ENCODE measurements at places on chromosomes 2 and 18.

DNA sequence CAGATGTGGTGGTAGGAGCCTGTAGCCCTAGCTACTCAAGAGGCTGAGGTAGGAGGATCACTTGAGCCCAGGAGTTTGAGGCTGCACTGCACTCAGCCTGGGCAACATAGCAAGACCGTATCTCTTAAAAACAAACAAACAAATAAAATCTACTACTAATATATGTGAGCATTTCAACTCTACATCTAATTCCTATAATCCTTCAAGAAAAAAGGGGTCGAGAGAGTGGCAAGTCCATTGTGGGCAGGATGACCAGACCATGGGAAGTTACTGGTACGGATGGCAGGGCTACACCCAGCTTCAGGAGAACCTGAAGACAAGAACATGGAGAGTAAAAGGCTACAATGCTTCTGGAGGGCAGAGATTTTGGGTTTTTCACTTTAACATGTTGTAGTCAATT is 24.0 kb downstream of the BUB1 start:
- no peak for DNase-seq

GRCh38 chr2:66469214-66469902 is 34.4 kb downstream of the MEIS1 start:
- no peak for DNase-seq

DNA sequence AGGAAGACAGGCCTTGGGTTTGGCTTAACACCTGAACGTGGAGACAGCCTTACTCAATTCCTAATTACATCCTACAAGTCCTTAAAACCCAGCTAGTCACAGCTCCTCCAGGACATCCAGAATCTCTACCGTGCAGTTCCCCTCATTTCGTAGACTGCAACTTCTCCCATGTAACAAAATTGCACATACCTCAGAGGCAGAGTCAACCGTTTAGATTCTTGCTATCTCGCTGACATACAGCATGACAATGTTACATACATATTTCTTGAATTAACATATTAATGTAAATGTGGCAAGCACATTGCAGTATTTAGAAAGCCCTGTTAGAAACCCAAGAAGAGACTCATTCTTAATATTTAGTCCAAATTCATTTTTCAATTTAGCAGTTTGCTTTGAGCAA is 358.7 kb downstream of the SETBP1 start:
- DNase-seq: no peak

DNA sequence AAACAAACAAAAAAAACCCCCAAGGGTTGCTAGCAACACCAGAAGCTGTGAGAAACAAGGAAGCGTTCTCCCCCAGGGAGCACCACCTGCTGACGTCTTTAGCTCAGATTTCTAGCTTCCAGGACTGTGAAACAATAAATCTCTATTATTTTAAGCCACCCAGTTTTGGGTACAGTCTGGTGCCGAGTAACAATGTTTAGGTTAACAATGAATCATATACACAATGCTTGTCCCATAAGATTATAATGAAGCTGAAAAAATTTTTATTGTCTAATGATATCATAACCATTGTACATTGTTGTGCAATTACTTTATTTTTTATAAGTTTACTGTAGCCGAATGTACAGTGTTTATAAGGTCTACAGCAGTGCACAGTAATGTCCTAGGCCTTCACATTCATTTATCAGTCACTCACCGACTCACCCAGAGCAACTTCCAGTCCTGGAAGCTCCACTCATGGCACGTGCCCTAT is 72.1 kb upstream of the CAB39 start:
- DNase-seq: no peak

- DNase-seq: no peak
These were observed 568.7 kb downstream of the METTL4 start for GRCh38 chr18:2002604-2003003.

DNA sequence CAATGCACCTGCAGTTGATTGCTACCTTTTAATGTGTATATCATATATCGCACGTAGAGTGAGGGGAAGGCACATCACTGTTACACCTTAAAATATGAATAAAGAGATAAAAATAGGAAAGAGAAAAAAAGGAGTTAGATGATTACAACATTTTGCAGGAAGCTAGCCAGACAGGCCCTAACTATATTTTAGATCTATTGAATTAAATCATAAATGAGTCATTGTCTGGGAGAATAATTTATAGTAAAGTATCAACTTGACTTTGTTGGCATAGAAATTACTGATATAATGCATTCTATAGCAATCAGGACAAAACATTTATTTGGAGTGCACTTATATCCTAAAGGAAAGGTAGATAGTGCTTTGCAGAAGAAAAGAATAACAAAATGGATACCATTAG is 384.9 kb upstream of the NXPH2 start:
- DNase-seq: no peak

- DNase-seq: no peak
These were observed 4.7 kb upstream of the RAB11FIP5 start for GRCh38 chr2:73117441-73117840.

DNA sequence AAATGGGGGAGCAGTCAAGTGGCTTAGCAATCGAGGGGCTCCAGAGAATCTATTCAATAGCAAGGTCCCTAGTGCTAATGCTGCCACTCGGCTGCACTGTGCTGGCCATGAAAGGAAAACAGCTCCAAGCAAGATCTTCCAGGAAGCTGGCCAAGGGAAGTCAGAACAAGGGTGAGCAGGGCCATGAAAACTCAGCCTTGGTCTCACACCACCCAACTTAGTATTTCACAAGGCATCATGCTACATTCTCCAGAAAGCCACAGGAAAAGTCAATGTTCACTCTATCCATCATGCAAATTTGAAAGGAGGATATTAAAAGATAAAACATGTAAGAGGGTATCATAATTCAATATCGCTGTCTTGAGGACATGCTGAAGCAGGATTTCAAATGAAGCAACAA is 35.7 kb downstream of the NRP2 start:
- no peak for DNase-seq

DNA sequence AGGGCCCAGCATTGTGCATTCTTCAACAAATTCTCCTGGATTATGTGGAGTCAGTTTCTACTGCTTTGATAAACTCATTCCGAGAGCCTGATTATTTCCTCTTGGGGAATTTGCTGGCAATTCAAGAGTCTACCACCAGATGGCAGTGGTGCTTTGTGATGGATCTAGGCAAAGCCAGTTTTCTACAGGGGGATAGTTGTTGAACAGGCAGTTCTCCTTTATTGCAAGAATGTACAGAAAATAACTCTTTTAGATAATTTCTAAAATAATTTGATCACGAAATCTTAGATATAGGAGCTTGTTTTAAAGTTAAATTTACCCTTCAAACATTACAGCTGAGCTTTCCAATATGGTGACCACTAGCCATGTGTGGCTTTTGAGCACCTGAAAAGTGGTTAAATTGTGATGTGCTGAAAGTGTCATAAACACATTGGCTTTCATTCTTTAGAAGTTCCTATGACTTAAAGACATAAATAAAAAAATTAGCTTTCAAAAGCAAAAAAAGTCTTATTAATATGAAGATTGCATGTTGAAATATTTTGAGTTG is 66.7 kb upstream of the HAAO start:
- DNase-seq: peak; percentile 36

DNA sequence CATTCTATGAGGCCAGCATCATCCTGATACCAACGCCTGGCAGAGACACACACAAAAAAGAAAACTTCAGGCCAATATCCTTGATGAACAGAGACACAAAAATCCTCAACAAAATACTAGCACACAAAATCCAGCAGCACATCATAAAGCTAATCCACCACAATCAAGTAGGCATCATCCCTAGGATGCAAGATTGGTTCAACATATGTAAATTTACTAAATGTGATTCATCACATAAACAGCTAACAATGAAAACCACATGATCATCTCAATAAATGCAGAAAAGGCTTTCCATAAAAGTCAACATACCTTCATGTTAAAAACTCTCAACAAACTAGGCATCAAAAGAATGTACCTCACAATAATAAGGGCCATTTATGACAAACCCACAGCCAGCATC is 65.3 kb downstream of the WDPCP start:
- no peak for DNase-seq

- DNase-seq: no peak
These were observed 857.8 kb downstream of the DCDC2C start for GRCh38 chr2:4561196-4561595.

GRCh38 chr2:148557844-148558436 is 86.6 kb upstream of the EPC2 start:
- DNase-seq: no peak

GRCh38 chr2:115161771-115162493 is 719.5 kb downstream of the DPP10 start:
- no peak for DNase-seq

GRCh38 chr2:173086518-173087213 is 11.0 kb downstream of the MAP3K20 start:
- no peak for DNase-seq

- DNase-seq: no peak
These were observed 862.6 kb upstream of the CNTNAP5 start for GRCh38 chr2:123162400-123163016.

- DNase-seq: no peak
These were observed 69.7 kb upstream of the BOD1L2 start for GRCh38 chr18:57077005-57077765.

Data from CD4-positive, alpha-beta T cell treated with Interleukin-15 for 1 hour (primary cell).